ENCODE measurements at places on chromosomes 1 and 21. TPM values are rescaled to one million over a fixed set of nuclear protein-coding genes. Genes with fewer than 3 reads are reported as not detected.

Gene RNU1-3
- not detected for total RNA-seq

GRCh38 chr1:206709772-206710459 lies 25.2 kb downstream of the MAPKAPK2 start:
- DNase-seq, result no peak

DNA sequence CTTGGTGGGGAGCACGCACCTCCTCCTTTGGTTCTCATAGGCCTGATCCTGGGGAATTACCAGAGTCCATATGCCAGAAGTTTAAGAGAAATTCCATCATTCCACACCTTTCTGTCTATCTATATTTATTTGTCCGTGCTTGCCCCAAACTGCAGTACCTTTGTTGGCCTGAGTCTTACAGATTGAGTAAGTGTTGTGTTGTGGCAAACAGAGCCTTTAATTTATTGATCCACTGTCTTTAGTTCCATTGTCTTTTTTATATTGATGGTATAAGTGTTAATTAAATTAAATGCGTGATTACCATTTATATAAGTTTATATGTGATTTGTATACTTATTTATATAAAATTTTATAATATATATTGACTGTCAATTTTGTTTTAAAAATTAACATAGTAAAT lies 4.9 kb downstream of the SH3BGR start:
- DNase-seq, result no peak

Gene KCNH1
- 9.3 TPM for total RNA-seq

DNA sequence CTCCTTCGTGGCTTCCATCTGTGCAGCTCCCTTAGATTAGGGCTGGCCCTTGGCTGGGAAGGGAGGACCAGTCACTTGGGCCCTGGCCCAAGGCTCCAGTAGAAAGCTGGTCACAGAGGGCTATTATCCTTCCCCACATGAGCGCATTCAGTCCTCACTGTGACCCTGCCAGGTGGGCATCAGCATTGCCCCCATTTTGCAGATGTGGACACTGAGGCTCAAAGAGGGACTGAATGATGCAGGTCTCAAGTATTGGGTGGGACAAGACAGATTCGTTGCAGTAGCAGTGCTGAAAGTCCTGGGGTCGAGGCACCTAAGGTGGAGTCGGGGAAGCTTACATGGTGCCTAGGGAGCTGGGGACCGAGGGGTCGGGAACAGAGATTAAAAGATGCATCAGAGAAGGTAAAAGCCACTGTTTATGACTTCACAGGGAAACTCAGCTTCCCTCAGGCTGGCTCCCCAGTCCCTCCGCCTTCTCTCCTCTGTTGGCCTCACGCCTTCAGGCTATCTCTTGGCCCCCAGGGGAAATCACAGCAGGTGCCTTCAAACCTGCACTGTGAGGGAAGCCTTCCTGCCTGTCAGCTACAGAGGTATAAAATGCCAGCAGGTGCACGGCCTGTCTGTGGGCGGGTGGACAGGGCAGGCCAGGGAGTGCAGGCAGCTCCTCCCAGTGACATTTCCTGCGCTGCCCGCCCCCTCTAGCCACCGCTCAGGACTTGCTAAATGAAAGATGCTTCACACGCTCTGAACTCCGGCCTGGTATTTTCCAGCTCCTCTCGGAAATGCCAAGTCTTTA lies 178.4 kb downstream of the GRIK3 start:
- no peak for DNase-seq

DNA sequence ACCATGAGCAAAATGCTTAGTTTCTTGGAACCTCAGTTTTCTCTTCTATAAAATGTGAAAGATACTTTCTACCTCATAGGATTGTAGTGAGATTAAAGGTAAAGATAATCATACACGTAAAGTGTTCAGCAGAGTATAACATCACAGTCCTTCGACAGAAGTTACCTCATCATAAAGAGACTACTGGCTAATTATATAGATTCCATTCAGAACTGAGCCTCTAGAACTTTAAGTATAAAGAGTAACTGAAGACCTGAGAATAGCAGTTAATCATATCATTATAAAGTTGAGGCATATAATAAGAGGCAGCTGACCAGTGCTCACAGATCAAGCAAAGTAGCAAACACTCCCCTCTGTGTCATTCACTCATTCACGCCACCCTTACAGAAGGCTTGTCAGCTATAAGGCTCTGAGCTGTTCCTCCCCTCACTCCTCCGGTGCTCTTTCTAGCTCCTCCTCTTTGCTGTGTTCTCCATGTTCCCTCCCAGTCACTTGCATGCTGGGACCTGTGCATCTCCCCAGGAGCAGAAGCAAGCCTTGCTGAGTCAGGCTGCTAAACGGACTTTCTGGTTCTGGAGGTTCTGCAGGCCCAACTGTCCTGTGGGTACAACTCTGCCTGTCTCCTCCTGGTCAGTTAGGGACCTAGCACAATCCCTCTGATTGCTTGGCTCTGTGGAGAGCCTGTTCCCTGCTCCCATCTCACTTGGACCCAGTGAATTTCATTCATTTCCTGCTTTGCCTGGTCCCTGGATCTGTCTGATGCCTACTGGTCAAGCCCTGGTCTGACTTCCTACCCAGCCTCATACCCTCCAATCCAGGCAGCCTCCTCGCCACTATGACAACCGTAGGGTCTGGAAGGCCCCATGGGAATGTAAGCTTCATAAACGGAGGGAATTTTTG lies 28.3 kb upstream of the LY9 start:
- DNase-seq, result no peak

Gene CFAP57
- total RNA-seq, result 0.47 TPM

- peak; percentile 58 for DNase-seq
Measured at GRCh38 chr1:155976913-155977689, 1.2 kb downstream of the ARHGEF2 start.

Gene ODF2L
- total RNA-seq, result 14.7 TPM

Gene DHRS3
- total RNA-seq, result not detected

DNA sequence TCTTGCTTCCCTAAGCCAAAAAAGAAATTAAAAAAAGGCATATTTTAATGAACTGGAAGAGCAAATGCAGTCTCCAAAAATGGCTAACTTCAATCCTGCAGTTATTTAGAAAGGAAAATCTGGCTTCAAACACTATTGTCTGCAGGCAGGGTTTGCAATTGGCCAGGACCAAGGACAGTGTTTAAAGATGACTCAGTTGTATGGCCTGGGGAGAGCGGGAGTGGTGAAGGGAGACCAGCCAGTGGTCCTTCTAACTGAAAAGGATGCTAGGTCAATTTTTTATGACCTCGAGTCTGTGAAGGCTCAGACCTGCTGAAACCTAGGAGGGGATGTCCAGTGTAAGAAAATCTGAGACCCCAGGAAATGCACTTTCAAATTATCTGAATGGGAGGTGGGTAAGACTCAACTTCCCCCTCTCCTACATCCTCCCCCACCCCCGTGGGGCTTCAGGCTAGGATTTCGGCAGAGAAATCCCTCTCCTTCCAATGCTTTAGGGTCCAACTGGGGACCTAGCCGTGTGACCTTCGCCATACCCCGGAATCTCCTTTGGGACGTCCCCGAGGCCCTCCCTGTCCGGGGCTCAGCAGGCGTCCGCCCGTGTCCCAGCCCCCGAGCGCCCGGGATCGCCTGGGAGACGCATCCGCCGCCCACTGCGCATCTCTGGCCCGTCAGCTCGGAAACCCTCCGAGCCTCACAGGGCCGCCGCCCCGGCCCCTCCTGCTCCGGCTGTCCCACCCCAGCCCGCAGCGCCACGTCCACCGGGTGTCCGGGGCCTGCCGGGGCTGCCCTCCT lies 602 bp upstream of the RIMKLA start:
- DNase-seq, result peak; percentile 27

Gene SMCP
- not detected for total RNA-seq

Gene CTSK
- 2.6 TPM for total RNA-seq

GRCh38 chr1:41902159-41902577 lies 16.6 kb downstream of the HIVEP3 start:
- DNase-seq, result peak; percentile 67

- DNase-seq, result no peak
Measured at GRCh38 chr21:31929548-31929947, 56.7 kb downstream of the HUNK start.

DNA sequence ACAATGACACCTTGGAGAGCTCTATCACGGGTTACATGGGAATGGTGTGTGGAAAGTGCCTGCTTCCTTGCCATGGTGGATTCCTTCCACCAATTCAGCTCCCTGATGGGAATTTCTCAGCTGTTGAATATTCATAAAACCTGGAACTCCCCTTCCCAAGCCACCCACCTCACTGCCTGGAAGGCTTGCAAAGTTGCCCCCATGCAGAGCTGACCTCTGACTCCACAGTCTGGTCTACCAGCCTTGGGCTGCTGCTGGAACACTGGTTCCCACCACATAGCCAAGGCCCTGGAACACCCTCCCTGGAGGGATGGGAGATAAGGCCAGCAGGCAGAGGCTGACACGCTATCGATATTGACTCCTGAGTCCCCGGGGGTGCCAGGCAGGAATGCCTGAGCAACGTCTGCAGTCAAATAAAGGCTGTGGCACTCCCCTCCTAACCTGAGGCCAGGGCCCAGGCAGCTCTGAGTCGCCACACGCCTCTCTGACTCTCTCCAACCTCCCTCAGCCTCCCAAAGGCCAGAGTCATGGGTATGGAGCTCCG lies 8.8 kb downstream of the CCDC24 start:
- no peak for DNase-seq

GRCh38 chr1:218665221-218665620 lies 320.1 kb downstream of the TGFB2 start:
- peak; percentile 92 for DNase-seq

GRCh38 chr1:54546651-54547401 lies 1.2 kb upstream of the ACOT11 start:
- peak; percentile 97 for DNase-seq

DNA sequence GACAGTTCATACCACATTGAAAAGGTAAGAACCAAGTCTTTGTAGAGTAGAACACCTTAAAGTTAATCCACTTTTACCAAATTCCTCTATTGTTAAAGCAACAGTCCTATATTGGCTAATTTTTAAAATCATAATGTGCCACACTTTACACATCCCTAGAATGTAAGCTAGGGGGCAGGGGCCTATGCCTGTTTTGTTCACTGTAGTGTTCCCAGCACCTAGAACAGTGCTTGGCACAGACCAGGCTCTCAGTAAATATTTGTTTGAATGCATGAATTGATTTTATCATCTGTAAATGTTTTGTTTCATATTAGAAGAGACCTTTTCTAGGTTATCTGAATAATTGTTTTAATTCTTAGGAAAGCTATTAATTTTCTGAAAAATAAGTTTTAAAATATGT lies 9.1 kb downstream of the SMAP2 start:
- DNase-seq, result no peak

DNA sequence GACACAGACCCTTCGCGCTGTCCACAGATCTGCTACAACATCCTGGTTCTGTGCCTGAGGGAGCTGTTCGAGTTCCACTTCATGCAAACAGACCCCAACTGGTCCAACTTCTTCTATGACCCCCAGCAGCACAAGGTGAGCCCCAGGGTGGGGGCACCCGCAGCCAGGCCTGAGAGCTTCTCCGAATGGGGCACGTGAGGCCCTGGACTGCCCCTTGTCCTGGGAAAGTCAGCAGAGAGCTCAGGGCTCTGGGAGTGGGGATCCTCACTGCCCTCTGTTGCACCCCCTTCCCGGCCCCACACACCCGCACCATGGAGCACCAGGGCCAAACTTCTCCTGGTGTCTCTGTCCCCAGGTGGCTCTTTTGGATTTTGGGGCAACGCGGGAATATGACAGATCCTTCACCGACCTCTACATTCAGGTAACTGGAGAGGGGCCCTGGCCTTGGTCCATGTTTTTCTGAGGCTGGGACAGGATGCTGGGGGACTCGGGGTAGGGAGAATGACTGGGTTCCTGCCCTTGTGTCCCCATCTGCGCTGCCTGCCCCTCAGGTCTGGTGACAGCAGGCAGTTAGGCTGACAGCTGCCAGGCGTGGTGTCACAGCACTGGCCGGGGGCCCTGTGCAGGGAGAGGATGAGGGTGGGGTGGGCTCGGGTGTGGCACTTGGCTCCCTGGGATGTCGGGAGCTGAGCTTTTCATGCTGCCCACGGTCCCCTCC lies 44.6 kb downstream of the COQ8A start:
- peak; percentile 49 for DNase-seq

DNA sequence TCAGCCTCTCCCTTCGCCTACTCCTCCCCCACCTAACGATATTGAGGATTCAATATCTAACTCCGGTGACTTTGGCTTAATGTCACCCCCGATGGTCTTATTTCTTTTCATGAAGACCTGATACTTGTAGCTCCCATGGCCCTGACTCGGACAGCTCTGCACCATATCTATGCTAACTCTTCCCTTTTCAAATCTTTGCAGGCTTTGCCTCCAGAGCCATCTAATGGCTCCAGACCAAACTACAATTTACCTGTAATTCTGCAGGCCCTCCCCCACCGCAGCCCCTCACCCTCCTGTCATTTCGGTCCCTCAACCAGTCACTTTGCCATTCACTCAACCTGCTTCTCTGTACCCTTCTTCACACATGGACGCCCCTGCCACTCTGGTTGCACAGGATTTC lies 7.9 kb upstream of the GSTM5 start:
- no peak for DNase-seq

- DNase-seq, result no peak
Measured at GRCh38 chr1:1116701-1117468, 996 bp upstream of the C1orf159 start.

- no peak for DNase-seq
Measured at GRCh38 chr1:218205721-218206120, 79.4 kb upstream of the RRP15 start.

DNA sequence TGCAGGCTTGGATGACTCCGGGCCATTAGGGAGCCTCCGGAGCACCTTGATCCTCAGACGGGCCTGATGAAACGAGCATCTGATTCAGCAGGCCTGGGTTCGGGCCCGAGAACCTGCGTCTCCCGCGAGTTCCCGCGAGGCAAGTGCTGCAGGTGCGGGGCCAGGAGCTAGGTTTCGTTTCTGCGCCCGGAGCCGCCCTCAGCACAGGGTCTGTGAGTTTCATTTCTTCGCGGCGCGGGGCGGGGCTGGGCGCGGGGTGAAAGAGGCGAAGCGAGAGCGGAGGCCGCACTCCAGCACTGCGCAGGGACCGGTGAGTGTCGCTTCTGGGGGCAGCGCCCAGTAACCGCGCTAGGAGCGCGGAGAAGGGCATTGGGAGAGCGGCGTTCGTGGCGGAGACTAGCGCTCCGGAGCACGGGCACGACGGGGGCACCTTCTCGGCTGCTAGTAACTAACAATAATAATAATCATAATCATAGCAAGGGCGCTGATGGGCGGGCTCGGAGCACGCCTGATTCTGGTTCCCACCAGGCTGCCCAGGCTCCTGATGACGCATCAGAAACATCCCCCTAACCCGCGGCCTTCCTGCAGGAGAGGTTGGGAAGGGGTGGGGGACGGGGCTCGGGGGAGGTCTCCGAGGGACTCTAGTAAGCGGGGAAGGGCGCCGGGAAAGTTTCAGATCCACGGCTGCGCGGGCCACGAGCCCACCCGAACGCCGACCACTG lies at the start of gene MX1:
MX1 (plus strand) TSS at position 286 of the 722 bp plus-strand sequence. CDS start 5,832 bp downstream, outside the sequence.
- DNase-seq, result peak; percentile 8

Gene CD5L
- not detected for total RNA-seq
